ENCODE measurements at places on chromosomes 2 and 18.
A peak's percentile ranks its signal among the peaks of the same experiment; 100 is the strongest.

DNA sequence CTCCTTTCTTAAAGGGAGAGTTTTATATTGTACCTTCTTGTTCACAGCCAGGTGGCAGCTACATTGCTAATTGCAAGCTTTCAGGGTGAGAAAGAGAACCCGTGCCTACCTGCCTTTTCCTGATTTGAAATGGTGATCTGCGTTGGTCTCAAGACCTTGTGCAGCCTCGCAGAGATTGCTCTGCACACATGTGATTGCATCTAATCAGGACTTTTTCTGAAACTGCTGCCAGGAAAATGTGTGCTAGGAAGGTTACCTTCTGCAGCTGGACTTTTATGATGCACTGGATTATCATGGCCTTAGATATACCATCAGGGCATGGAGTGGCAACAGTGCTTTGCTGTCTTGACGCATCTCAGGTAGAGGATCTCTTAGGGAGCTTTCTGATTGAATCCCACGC, 45.1 kb downstream of the AGAP1 start:
- no peak overlapping the region for H3K4me3 ChIP-seq
- no peak for DNase-seq

DNA sequence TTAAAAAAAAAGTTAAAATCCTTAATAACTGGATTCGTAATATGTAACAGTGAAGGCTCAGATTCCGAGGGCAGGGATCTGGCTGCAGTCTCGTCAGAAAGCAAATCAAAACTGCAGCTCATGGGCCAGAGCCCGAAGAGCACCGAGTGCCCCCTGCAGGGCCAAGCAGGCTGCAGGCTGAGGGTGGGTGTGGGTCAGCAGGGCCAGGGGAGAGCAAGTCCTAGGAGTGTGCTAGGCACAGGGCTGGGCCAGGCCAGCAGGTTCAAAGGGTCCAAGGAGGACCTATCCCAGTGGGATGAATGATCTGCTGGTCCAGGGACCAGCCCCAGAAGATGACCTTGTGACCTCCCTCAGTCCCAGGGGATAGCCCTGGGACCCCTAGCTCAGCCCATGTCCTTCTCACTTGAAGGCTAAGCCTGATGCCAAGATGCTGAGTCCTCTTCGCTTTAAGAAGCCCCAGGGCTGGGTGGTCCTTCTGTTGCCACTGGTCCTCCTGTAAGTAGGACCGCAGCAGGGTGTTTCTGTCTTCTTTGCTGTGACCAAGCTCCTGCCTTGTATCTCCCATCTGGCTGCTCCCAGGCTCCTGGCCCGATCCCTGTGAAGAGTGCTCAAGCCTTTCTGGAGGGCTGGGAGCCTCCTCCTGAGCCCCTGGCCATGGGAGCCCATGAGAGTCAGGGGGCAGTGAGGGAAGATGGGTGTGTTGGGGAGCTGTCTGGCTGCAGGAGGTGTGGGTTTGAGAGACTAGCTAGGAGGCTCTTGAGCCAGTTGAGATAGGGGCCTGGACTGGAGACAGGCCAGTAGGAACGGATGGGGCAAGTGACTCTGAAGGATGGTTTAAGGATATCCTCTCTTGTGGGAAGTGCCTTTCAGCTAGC, 150.7 kb downstream of the DYSF start:
- H3K27ac ChIP-seq: no peak overlapping the region
- no peak for DNase-seq
- H3K4me3 ChIP-seq: no peak overlapping the region
- no peaks in the 10 kb centered on the region for H3K36me3 ChIP-seq
- no peaks in the 10 kb centered on the region for H3K4me1 ChIP-seq
- H3K27me3 ChIP-seq: no peaks in the 10 kb centered on the region

DNA sequence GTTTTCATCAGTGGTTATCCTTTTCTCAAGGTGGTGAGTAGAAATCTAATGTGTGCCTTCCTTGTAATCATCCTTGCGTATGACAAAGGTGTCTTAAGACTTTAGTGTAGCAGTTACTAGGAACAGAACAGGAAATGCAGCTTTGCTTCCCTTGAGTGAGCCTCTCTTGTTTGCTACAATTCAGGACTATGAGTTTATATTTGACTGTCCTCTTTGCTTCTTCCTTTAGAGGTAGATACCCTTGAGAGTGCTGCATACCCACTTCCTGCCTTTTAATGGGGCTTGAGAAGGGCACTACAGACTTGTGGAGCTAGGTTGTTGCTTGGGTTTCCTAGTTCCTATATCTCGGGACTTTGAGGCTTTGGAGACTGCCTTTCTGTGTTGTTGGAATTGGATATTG, 3.8 kb downstream of the KCNJ13 start:
- no peak for DNase-seq
- no peaks in the 10 kb centered on the region for H3K4me1 ChIP-seq

DNA sequence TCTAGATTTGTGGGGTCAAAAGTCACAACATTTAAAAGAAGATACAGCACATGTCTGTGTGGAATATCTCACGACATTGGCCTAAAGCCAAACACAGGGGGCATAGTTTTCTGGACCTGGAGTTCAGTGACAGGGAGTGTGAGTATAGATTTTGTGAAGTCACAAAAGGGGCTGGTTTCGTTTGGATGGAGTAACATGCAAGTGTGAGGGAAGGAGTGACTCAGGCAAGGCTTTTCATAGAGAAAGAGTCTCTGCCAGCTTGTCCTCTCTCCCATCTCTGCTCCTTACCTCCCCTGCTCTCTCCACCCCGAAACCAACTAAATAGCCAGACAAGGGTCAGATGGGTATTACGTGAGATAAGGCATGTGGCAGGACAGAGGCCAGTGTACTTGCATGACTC, 3.7 kb upstream of the EPAS1 start:
- DNase-seq: no peak
- H3K4me3 ChIP-seq: no peak overlapping the region
- H3K4me1 ChIP-seq: peaks cover 6% of the 10 kb centered on the region
- no peaks in the 10 kb centered on the region for H3K36me3 ChIP-seq

GRCh38 chr2:62197925-62198633, 2.2 kb downstream of the B3GNT2 start:
- no peaks in the 10 kb centered on the region for H3K27me3 ChIP-seq
- peak overlapping the region; percentile 99 for H3K4me3 ChIP-seq
- H3K4me1 ChIP-seq: peaks cover 51% of the 10 kb centered on the region
- H3K36me3 ChIP-seq: no peaks in the 10 kb centered on the region
- no peak overlapping the region for H3K27ac ChIP-seq
- no peak for DNase-seq

GRCh38 chr2:221649051-221649775, 77.1 kb upstream of the EPHA4 start:
- H3K27ac ChIP-seq: no peak overlapping the region
- no peak overlapping the region for H3K4me3 ChIP-seq
- peak; percentile 19 for DNase-seq
- H3K27me3 ChIP-seq: no peaks in the 10 kb centered on the region
- no peaks in the 10 kb centered on the region for H3K36me3 ChIP-seq

DNA sequence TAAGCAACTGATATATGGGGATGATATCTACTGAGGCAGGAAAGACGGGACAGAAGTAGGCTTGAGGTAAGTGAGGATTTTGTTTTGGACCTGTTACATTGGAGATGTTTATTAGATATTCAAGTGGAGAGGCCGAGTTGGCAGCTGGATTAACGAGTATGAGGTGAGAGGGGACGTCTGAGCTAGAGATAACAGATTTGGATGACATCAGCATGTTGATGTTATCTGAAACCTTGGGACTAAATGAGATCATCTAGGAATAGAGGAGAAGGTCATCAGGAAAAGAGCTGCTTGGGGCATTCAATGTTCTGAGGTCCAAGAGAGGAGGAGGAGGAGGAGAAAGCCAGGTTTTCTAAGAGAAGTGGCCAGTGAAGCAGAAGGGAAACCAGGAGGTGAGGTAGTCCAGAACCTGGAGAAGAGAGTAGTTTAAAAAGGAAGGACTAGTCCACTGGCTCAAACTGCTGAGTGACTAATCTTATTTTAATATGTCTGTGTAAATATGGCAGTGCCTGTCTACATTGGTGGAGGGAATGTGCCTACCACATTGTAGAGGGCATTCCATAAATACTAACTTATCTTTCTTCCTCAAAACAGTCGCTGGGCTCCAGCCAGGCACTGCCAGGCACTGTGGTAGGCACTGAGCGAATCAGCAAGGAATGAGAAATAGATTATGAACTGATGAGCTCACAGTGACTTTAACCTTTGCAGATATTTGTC, 488.3 kb downstream of the DLGAP1 start:
- H3K4me1 ChIP-seq: peaks cover 13% of the 10 kb centered on the region
- H3K27me3 ChIP-seq: no peaks in the 10 kb centered on the region
- H3K4me3 ChIP-seq: no peak overlapping the region
- H3K27ac ChIP-seq: no peak overlapping the region
- peak; percentile 13 for DNase-seq
- H3K36me3 ChIP-seq: no peaks in the 10 kb centered on the region

DNA sequence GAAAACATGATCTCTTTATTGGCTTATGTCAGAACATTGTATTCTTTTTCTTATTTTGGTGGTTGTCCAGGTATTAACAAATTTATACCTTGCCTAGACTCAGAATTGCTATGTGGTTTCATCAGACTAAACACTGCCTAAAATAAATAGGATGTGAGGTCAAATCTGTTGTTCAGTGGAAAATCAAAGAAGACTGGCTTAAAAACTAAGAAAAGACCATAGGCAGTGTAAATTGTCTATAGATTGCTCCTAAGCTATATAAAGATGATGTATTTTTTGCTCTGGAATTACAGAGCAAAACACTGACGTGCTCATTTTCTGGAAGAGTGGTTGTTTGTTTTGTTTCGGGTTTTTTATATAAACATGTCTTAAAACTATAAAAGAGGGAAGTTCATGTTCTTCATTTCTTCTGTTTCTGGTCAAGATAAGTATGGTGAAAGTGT, 266.0 kb downstream of the ALPK2 start:
- DNase-seq: no peak
- peak overlapping the region; percentile 31 for H3K27ac ChIP-seq
- no peak overlapping the region for H3K4me3 ChIP-seq
- peaks cover 6% of the 10 kb centered on the region for H3K4me1 ChIP-seq
- H3K36me3 ChIP-seq: no peaks in the 10 kb centered on the region
- H3K27me3 ChIP-seq: no peaks in the 10 kb centered on the region

DNA sequence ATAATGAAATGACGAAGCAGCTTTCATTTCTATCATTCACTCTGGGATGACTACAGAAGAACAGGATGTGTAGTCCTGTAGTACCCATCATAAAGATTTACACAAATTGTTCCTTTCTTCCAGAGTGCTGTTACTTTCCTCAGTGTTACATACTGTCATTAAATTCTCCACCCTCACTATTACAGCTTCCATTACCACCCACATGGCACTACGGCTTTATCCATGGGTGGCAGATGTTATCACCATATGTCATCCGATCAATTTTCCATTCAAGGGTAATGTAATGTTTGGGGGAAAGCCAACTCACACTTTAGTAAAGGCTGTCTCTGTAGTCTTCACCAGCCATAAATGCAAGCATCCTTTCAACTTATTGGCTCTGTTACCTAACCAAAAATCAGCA, 7.1 kb upstream of the CSRNP3 start:
- no peaks in the 10 kb centered on the region for H3K27me3 ChIP-seq
- no peak overlapping the region for H3K27ac ChIP-seq
- H3K4me3 ChIP-seq: no peak overlapping the region
- DNase-seq: no peak

DNA sequence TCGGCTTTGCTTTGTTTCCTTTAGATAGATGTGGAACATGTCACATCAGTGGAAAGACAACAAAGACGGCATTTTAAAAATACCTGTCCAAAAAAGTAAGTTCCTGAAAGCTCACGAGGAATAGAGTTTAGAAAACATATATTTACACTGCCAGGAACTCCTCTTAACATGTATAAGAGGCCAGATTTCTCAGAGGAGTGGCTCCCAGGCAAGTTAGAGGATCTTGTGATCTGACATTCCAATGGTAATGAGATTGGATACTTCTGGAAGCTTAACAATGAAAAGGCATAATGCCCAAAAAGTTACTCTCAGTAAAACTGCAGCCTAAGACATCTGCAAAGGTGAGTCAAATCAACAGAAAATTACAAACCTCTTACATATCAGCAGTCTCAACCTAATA, 77.1 kb downstream of the CYRIA start:
- no peaks in the 10 kb centered on the region for H3K36me3 ChIP-seq
- H3K4me3 ChIP-seq: no peak overlapping the region
- no peak overlapping the region for H3K27ac ChIP-seq
- H3K27me3 ChIP-seq: no peaks in the 10 kb centered on the region

GRCh38 chr2:159895258-159896065, 97.5 kb upstream of the CD302 start:
- no peaks in the 10 kb centered on the region for H3K27me3 ChIP-seq
- no peaks in the 10 kb centered on the region for H3K4me1 ChIP-seq
- no peak overlapping the region for H3K27ac ChIP-seq
- no peak for DNase-seq
- H3K36me3 ChIP-seq: no peaks in the 10 kb centered on the region

DNA sequence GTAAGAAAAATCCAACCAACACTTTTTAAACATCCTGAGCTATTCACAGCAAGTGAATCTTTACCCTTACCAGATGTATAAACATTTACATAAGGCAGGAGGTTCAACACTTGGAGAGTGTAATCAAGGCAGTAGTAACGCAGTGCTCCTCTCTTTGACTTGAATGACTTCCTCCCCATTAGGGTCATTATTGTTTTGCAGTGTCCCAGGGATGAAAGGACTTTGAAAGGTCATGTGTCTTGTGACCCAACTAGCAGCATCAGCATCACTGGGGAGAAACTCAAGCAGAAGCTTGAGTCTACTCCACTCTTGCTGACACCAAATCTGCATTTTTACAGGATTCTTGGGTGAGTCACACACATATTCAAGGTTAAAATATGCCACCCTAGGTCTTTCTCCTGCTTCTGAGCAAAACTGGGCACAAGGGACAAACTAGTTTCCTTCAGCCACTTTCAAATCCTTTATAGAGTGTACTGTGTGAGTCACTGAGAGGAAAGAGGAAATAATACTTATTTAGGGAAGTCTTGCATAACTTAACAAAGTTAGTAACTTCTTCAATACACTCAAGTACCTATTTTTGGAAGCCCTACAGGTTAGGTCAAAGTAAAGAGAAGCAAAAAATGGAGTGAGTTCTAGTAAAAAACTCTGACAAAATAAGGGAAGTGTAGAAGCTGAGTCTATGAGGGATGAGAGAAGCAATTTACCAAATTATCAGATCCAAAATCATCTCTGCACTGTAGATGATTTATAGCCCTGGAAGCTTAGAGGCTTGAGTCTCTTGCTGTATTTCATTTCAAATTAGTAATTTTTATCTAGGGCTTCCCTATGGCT, 51.0 kb upstream of the EML4 start:
- H3K27ac ChIP-seq: peak overlapping the region; percentile 65
- H3K36me3 ChIP-seq: no peaks in the 10 kb centered on the region
- no peak for DNase-seq
- H3K4me3 ChIP-seq: no peak overlapping the region

- no peaks in the 10 kb centered on the region for H3K4me1 ChIP-seq
- H3K4me3 ChIP-seq: no peak overlapping the region
- DNase-seq: no peak
- no peaks in the 10 kb centered on the region for H3K36me3 ChIP-seq
- no peak overlapping the region for H3K27ac ChIP-seq
- peaks cover 4% of the 10 kb centered on the region for H3K27me3 ChIP-seq
Measured at GRCh38 chr2:7515327-7515726, 598.1 kb downstream of the RNF144A start.

GRCh38 chr2:120344976-120345581, 857 bp upstream of the INHBB start:
- H3K36me3 ChIP-seq: no peaks in the 10 kb centered on the region
- no peak for DNase-seq
- peak overlapping the region; percentile 67 for H3K4me3 ChIP-seq
- no peaks in the 10 kb centered on the region for H3K27me3 ChIP-seq
- H3K4me1 ChIP-seq: peaks cover 41% of the 10 kb centered on the region

All from thoracic aorta (tissue), 2 donors.